ENCODE measurements at places on chromosomes 5 and 9.

- DNase-seq, result no peak
Measured at GRCh38 chr5:148922606-148923005, 96.2 kb downstream of the ADRB2 start.

DNA sequence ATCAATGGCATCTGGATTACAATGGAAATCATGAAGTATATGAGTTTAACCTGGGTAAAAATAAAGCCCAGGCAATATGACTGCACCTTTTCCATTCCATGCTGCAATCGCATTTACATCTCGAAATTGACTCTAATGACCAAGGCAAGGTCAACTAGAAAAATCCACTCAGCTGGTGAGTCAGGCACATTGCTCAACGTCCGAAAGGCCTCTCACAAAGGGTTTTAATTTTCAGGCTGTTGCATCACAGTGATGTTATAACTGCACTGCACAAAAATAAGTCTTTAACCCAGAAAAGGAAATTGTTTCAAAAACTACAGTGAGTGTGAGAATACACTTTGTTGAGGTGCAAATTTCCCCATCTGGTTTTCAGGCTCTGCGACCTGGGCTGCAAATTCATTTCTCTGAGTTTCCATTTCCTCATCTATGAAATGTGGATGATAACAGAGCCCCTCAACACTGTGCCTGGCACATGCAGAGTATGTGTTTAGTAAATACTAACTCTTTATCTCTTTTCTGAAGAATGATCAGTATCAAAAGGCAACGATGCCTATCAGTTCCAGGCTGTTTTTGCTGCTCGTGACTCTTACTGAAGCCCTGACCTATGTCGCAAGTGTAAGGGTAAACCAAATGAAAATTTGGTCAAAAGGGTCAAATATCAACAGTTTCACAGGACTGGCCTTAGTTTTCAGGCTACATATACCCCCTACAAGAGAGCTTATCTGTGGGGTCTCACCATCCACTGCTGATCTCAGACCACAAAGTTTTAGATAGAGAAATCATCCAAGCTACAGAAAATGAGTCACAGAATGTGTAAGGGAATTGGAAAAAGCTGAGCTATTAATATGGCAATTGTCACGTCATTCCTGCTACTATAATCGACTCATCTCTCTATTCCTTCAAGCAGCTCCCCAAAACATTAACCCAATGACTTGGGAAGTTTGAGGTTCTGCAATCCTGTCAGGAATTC is 4.1 kb downstream of the NFIL3 start:
- DNase-seq, result peak; percentile 97

GRCh38 chr5:29930316-29930715 is 1263.2 kb upstream of the CDH6 start:
- DNase-seq, result no peak

GRCh38 chr5:85484982-85485574 is 1100.4 kb upstream of the EDIL3 start:
- DNase-seq, result no peak

DNA sequence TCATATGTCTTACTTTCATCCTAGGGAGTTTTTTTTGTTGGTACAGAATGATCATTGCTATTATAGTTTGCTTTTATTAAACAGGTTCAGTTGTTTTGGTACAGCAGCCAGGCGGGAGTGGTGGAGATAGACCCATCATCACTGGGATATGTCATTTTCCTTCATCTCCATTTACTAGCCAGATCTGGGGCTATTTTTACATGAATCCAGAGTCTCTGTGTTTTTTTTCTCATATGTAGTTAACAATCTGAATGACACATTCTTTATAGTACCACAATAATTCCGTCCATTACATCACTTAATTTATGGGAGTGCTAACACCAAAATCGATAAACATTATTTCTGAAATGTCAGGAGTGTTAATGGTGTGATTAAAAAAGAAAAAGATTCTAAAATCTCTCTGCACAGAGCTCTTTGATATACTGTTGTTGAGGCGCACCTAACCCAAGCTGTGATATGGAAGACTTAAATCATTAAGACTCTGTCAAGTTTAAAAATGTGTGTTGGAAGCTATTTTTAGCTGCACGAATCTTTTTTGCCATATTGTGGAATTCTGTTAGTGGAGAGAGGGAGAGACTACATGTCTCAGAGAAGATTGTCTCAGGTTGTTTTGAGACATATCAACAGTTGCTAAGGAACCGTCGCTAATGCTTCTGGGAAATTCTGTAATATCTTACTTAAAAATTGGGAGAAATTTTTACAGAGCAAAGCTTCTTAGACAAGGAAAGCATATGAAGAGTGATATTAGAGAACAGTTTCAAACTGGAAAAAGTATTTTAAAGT is 59.6 kb downstream of the RPS23 start:
- DNase-seq, result peak; percentile 27

DNA sequence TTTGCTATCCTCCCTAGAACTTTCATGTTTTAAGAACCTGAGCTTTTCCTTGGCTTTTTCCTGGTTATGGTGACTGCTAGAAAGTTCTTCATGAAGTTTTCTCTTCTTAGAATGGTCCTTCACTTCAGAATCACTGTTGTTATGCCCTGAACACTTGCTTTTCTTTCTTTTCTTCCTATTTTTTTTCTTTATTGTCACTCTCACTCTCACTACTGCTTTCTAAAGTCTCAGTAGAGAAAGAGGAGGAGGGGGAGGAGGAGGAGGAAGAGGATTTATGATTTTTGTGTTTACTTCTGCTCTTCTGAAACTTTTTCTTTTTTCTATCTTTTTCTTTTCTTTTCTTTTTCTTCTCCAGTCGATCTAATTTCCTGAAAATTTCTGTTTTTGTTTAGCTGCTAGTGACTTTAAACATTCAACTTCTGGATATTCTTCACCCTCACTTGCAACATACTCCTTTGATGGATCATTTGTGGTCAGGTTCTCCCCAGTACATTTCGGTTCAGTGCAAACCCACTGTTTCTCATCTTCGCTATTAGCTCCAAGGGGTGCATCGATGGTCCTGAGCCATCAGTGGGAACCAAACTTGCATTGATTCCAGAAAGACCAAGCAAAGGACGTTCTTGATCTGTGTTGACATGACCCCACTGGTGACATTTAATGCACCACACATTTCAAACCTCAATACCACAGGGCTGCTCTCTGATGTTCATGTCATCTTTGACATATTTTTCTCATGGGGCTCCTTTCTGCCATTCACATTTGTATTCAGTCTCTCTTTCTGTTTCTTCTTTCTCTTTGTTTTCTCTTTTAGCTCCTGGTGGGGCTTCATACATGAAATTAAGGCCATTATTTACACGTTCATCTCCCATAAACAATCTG is 81.6 kb upstream of the HAND1 start:
- DNase-seq, result no peak

- peak; percentile 51 for DNase-seq
Measured at GRCh38 chr5:72137826-72138409, 30.6 kb downstream of the MAP1B start.
